CD8-positive, alpha-beta T cell (primary cell): ENCODE measurements at places on chromosomes 6 and 20. TPM values are rescaled to one million over a fixed set of nuclear protein-coding genes. Genes with fewer than 3 reads are reported as not detected.

DNA sequence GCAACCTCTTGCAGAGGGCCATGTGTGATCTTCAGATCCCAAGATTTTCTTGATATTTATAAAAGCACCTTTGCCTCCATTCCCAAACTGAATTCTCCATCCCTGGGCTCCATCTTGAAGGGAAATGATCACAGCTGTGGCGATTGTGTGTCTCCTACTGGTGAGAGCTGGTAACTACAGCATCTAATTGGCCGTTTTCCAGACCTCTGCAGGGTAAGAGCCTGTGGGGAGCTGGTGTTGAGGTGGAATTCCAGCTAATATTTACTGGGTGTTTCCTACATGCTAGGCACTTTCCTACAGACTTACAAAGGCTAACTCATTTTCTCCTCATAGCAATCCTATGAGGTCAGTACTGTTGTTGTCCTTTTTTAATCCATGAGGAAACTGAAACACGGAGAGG is 59.2 kb upstream of the FNDC1 start:
- no peak for DNase-seq

DNA sequence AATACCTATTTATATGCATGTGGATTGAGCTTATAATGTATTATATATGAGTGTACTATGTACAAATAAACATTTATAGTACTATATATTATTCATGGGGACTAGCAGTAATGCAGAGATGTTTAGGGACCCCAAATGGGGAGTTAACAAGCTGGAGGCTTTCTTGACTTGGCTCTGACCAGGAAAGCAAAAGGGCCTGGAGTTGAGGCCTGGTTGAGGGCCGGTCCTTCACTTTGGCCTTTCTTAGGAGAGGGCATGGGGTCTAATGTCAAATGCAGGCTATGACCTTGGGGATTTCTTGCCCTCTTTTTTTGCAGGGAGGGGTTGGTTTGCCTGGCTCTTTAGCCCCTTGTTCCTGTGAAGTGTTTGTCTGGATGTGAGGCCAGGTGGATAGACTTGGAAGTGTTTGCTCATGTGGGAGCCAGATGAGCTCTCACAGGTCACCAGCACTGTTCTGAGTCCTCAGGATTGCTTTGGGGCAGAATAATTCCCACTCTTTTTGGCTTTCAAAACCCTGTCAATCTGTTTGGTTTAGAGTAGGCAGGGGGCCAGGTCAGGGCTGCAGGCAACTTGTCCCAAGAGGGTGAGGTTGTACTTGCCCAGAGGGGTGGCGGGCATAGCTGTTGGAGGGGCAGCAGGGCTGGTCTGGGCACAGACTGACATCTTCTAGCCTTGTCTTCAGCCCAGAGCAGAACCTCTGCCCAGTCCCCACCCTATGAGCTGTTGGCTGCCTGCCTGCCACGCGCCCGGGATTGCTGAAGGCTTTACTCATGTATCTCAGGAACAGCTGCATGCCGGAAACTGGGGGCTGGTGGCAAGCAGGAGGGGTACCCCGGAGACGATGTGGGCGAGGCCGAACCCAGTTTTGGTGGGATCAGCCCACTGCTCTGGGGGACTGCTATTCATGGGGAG is 14.6 kb downstream of the TJAP1 start:
- DNase-seq = no peak

The EXOC2 gene
- 21.2 TPM for total RNA-seq

The BTN1A1 gene
- total RNA-seq = not detected

DNA sequence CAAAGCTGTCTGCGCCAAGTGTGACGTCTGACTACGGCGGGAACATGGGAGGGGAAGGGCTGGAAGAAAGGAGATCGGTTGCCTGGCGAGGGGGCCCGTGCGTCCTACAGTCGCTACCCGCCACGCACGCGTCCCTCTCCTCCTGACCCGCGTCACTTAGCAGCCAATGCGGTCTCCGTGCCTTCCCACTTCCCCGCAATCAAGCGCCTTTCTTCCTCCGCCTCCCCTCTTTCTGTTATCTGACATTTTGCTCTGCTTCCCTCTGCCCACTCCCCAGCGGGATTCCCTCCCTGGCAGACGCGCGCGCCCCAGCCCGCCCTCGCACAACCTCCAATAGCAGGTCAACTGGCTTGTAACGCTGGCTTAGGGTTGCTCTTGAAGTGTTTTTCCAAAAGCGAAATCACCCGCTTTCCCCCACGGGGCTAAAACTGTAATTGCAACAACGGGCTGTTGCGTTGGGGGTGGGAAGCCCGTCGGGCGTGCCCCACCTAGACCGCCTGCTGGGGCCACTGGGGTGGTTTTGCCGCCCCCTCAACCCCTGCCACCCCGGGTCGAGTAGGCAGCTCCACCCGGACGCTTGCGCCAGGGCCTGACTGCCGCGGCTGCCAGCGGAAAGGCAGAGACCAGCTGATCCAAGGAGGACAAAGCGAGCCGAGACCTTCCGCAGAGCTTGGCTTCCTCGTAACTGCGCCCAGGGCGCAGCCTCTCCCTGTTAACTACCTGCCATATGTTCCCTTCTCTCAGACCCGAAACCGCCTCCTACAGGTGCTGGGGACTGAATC is 6.2 kb upstream of the SOX4 start:
- no peak for DNase-seq

DNA sequence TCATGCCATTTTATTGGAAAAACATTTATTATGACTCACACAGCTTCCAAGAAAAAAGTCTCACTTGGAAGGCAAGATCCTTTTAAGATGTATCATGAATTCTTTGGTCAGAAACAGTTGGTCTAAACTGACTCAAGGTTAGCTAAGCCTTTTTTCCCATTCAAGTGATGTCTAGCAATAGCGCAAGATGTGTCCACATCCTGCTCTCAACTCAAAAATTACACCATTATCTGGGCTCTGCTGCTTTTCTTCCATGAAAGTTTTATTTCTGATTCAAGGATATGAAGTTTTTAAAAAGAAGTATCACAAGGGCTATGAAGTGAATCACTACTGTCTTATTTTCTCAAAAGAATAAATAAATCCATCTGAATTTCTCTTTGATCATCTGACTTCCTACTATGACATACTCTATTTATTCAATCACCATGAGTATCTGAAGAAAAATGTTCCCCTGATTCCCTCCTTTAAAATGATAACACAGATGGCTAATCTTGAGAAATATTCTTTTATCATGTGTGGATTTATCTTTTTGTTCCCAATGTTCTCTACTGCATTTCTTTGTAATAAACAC is 139.2 kb downstream of the AHI1 start:
- no peak for DNase-seq

The CD109 gene
- 0.25 TPM for total RNA-seq
